Karpas-422 (cell line): ENCODE measurements at places on chromosomes 1 and 21. TPM values are rescaled to one million over a fixed set of nuclear protein-coding genes. Genes with fewer than 3 reads are reported as not detected.

DNA sequence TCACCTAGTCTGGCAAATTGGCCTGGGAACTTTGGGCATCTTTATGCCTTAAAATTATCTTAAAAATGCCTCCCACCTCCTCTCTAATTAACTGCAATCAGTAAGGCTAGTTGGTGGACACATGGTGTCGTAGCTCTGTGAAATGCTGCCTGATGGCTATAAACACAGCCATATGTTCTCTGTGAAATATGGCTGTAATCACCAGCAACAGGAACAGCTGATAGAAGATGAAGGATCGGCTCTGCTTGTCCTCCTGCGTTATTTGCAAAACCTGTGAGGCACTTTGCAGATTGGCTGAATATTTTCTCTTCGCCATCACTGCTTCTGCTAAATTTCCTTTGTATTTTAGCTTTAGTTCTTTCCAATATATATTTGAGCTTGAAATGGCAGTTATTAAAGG is 419.6 kb downstream of the RWDD3 start:
- no peaks in the 10 kb centered on the region for H3K27me3 ChIP-seq
- no peak overlapping the region for H3K4me3 ChIP-seq
- peaks cover 12% of the 10 kb centered on the region for H3K4me1 ChIP-seq
- DNase-seq: no peak
- no peaks in the 10 kb centered on the region for H3K36me3 ChIP-seq
- no peak overlapping the region for H3K27ac ChIP-seq

- no peaks in the 10 kb centered on the region for H3K36me3 ChIP-seq
- H3K4me3 ChIP-seq: no peak overlapping the region
- no peak for DNase-seq
- H3K27me3 ChIP-seq: no peaks in the 10 kb centered on the region
Observed at GRCh38 chr1:202639500-202639899, 70.8 kb downstream of the SYT2 start.

The C1orf56 gene
- 2.5 and 4.6 TPM in 2 replicates for total RNA-seq

The LRRC38 gene
- total RNA-seq: not detected in 2 replicates

DNA sequence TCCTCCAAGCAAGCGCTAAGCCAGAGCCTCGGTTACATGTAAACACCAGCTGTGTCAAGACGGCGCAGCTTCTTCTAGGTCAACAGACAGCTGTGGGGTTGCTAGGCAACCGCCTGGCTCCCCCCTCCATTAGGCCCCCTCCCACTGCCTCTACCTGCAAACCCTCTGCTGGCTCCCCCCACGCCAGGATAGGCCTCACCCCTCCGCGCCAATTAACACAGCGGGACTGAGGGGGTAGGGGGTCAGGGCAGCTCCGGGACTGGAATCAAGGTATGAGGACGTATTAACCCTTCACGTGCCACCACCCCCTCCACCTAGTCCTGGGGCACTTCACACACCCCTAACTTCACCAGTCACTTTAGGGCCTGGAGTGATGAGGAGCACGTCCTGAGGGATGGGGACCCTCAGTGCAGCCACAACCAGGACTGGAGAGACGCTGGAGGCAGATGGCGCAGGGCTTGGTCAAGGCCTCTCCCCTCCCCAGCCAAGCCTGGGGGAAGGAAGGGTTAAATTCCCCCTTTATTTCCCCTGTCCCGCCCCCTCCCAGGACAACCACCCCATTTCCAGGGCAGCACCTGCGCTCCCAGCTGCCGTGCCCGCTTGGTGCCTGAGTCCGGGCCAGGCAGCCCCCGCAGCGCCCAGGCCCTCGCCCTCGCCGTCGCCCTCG is 37.4 kb upstream of the WASF2 start:
- H3K4me3 ChIP-seq: peak overlapping the region; percentile 48; the same call in 1 of the 2 replicates
- no peak for DNase-seq
- no peaks in the 10 kb centered on the region for H3K27me3 ChIP-seq
- H3K4me1 ChIP-seq: peaks cover 37% of the 10 kb centered on the region
- no peak overlapping the region for H3K27ac ChIP-seq
- H3K36me3 ChIP-seq: no peaks in the 10 kb centered on the region

The FAM163A gene
- total RNA-seq: not detected in 2 replicates

The HHIPL2 gene
- 0.30 TPM in 1 of 2 replicates, not detected in the other for total RNA-seq

GRCh38 chr1:234558330-234558836 is 51.6 kb downstream of the IRF2BP2 start:
- H3K4me1 ChIP-seq: no peaks in the 10 kb centered on the region
- no peak overlapping the region for H3K4me3 ChIP-seq
- no peak for DNase-seq
- no peak overlapping the region for H3K27ac ChIP-seq

DNA sequence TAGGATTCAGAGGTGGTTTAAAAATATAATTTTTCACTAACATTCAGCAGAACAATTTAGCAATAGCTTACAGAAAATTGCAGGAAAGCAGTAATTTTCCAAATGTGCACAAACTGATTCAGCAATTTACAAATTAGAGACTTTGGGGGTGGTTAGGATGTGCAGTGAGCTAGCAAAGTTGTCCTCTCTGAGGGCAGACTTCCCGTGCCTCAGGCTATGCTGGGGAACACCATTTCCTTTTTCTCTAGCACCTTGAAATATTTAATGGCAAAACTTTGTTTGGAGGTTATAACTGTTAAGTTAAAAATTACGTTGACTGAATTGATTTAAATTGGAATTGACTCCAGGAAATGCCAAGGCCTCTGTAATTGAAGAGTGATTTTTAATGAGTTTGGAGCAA is 258.9 kb downstream of the PTBP2 start:
- H3K4me3 ChIP-seq: no peak overlapping the region
- H3K4me1 ChIP-seq: no peaks in the 10 kb centered on the region
- H3K27ac ChIP-seq: no peak overlapping the region
- H3K27me3 ChIP-seq: no peaks in the 10 kb centered on the region
- no peak for DNase-seq
- no peaks in the 10 kb centered on the region for H3K36me3 ChIP-seq

The ATP5PO gene
- 310 and 335 TPM in 2 replicates for total RNA-seq

DNA sequence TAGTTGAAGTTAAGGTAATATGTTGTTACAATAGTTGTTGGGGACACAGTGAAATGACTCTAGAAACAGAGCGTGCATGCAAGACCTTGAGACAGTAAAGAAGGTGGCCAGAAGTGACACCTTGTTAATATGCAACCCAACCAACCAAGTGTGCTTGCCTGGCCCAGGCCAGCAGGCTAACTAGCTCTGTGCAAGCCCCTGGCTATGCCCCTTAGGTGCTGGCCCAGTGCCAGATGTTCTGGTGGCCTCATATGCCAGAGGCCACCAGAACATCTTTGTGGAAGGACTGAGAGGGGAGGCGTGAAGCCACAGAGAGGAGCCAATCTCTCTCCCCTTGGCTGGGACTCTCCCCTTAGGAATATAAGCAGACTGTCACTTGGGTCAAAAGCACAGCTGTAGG is 111.2 kb upstream of the JUN start:
- no peak overlapping the region for H3K4me3 ChIP-seq
- H3K36me3 ChIP-seq: no peaks in the 10 kb centered on the region
- no peak overlapping the region for H3K27ac ChIP-seq
